ENCODE measurements at places on chromosomes 16 and 17.
A peak's percentile ranks its signal among the peaks of the same experiment; 100 is the strongest.

GRCh38 chr16:61858988-61859387 lies 177.2 kb downstream of the CDH8 start:
- DNase-seq, result no peak

- no peak for DNase-seq
Observed at GRCh38 chr16:70577256-70577698, 53.7 kb downstream of the SF3B3 start.

- no peak for DNase-seq
Observed at GRCh38 chr17:83065660-83066542, 13.5 kb upstream of the METRNL start.

DNA sequence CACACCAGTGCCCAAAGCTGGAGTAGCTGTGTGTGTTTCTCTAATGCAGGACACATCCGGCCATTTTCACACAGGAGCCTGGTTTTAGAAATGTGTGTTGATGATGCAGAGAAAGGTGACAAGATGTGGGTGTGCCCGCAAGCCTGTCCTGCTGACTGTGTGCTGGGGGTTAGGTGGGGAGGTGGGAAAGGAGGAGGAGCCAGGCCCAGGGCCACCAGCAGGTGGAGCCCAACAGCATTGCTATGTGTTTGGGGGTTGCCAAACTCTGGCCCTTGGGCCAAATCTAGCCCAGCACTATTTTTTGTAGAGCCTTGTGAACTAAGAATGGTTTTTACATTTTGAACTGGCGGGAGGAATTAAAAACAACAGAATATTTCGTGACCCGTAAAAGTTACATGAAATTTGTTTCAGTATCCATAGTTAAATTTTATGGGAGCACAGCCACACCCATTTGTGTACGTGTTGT lies 61.7 kb upstream of the LGALS9 start:
- no peak for DNase-seq

DNA sequence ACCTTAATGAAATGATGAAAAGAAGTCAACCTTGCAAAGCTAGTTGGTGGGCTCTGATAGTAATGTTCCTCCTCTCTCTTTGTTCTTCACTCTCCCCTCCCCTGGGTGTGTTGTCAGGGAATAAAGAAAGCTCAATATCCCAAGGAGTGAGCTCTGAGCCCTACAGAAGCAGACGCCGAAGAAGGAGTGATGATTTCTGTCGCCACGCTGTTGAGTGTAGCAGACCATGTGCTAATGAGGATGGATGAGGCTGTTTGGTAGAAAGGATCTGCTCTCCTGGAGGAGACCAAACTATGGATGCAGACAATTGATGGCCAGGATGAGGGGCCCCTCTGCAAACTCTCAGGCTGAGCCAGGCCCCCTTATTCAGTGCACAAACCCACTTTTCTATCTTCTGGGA lies 140.0 kb upstream of the DNAH9 start:
- DNase-seq, result no peak

DNA sequence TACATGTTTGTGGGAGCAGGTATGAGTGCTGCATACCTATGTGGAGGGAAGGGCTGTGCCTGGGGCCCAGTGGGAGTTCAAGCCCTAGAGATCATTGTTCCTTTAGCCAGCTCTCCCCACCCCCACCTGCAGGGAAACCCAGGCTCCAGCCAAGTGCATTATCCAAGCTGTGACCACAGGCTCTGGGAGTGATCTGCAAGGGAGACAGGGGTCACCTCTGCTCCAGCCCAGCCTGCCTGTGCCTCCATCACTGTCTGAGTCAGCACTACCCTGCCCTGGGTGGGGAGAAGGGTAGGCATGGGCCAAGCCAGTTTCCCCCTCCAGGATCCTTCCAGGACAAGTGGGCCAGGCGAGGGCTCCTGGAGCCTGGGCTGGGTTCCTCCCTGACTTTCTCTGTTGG lies 32.1 kb upstream of the SBK1 start:
- no peak for DNase-seq

- DNase-seq, result no peak
Observed at GRCh38 chr17:68505951-68506350, 6.3 kb upstream of the PRKAR1A start.

GRCh38 chr16:72198021-72198711 lies 26.2 kb upstream of the PMFBP1 start:
- DNase-seq, result peak; percentile 32

DNA sequence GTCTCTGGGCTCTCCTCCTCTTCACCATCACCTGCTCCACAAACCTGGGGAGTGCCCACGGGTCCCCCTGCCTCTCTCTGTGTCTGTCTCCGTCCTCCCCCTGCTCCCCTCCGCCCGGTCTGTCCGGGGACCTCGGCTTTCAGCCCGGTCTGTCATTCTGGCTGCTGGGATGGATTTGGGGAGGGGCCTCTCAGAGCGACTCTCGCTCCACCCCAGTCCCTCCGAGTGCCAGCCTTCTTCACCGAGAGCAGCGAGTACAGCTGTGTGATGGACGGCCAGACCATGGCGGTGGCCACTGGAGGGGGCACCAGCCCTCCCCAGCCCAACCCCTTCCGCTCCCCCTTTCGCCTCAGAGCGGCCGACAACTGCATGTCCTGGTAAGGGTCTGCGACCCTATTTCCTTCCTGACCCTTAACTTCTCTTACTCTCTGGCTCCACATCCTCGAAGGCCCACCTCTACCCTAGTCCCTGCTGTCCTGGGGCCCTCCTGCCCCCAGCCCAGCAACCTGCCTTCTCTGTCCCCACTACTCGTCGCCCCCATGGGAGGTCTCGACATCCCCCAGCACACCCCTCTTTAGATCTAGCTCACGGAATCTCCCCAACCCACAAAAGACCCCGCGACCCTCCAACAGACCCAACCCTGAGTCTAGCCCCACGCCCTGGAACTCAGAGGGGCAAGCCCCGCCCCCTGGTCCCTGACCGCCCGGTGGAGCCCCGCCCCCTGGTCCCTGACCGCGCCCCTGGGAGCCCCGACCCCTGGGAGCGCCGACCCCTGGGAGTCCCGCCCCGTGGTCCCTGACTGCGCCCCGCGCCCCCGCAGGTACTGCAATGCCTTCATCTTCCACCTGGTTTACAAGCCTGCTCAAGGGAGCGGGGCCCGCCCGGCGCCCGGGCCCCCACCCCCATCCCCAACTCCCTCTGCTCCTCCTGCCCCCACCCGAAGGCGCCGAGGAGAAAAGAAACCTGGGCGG lies 5.6 kb upstream of the CXCL16 start:
- no peak for DNase-seq

GRCh38 chr17:36597226-36597625 lies 4.2 kb upstream of the MRM1 start:
- DNase-seq, result no peak

- DNase-seq, result no peak
Observed at GRCh38 chr16:21159281-21159951, 942 bp downstream of the LDAF1 start.

GRCh38 chr17:41970901-41971331 lies 4.3 kb downstream of the CNP start:
- DNase-seq, result no peak

- no peak for DNase-seq
Observed at GRCh38 chr17:75270966-75271232, at the start of gene MIF4GD. TSS of gene MIF4GD (minus strand) at chr17:75271231. CDS start at chr17:75270195, 1,036 bp downstream.

DNA sequence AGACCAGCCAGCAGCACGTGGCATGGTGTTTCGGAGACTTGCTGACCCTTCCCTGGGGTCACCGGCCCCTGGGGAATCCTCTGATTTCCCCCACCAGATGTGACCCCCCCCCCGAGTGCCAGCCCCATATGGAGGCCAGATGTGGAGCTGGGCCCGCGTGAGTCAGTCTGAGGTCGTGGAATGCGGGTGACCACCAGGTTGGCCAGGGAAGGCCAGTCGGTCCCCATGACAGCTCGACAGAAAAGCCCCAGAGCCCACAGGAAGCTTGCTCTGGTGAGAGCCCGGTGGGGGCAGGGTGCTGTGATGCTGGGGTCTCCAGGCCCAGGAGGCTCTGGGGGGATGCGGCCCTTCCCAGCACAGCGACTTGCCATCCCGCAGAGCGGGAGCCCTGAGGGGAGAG lies 209.0 kb downstream of the NTN1 start:
- DNase-seq, result no peak

DNA sequence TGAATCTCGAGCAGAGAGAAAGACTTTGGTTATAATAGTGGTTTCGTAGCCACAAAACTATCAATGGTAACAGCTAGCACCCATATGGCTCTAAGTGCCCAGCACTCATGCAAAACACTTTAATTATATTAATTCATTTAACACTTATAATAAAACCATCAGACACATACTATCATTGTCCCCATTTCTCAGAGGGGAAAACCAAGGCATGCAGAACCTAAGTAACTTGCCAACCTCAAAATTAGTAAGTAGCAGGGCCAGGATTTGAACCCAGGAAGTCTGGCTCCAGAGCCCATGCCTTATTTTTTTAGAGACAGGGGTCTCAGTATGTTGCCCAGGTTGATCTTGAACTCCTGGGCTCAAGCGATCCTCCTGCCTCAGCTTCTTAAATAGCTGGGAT lies 145.6 kb upstream of the HS3ST2 start:
- DNase-seq, result no peak

GRCh38 chr17:1509290-1509881 lies 7.0 kb downstream of the INPP5K start:
- no peak for DNase-seq
